ENCODE measurements at places on chromosomes 6 and 20.

GRCh38 chr6:143179901-143180612 is 119.4 kb downstream of the AIG1 start:
- no peak for DNase-seq

- no peak for DNase-seq
Measured at GRCh38 chr20:61785567-61785816, 280.2 kb downstream of the TAF4 start.

GRCh38 chr6:34602318-34603111 is 46.4 kb upstream of the SPDEF start:
- DNase-seq: no peak

DNA sequence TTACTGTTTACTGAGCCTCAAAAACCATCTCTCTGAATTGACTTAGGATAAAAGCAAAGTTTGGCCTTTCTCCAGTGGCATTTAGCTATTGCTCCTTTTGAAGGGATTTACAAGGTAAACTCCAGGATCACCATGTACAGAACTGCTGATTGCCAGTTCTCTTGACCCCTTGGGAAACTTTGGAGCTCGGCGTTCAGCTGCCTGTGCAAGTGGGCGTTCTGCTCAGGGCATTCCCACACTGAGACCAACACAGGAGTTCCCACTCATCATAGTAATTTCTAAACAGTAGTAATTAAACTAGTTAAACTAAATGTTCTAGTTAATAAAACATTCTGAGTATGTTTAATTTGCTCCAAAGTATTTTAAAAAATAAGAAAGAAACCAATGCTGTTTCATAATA is 14.9 kb downstream of the KCNQ5 start:
- no peak for DNase-seq

GRCh38 chr20:56716806-56717205 is 87.7 kb downstream of the TFAP2C start:
- DNase-seq: no peak

DNA sequence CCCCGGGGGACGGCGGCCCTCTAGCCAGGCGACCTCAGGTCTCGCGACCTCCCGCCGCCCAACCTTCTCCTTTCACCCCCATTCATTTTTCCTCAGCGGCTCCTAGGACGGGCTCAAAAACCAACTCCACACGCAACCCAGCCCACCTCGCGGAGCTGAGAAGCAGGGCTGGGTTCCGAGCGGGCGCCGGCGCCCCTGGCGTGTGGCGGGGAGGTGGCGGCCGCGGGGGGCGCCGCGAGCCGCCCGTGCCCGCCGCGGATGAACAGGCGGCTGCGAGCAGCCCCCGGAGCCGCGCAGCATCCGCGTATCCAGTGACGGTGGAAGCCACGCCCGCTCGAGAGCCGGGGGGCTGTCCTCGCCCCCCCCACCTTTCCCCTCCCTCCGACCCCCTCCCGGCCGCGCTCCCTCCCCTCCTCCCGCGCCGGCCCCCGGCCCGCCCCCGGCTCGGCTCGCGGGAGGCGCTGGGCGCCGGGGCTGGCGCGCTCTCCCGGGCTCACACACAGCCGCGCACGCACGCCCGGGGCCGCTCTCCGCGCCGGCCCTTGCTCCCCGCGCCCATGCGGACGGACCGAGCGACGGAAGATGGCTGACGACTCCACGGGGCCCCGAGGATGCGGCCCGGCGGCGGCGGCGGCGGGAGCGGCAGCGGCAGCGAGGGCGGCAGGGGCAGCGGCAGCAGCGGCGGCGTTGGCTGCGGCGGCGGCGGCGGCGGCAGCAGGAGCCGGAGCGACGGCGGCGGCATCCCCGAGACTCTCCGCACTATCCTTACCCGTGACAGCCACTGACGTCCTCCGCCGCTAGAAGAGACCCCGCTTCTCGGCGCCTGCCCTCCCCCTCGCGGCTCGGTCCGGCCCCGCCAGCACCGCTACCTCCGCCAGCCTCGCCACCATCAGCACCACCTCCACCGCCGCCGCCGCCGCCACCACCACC is at the start of gene SOBP:
Gene SOBP, plus strand, starts transcription at position 482 of the 930 bp plus-strand sequence. CDS start 500 bp downstream, outside the sequence.
- peak; percentile 19 for DNase-seq

- DNase-seq: no peak
Measured at GRCh38 chr20:38649275-38649891, 47.8 kb downstream of the ARHGAP40 start.

DNA sequence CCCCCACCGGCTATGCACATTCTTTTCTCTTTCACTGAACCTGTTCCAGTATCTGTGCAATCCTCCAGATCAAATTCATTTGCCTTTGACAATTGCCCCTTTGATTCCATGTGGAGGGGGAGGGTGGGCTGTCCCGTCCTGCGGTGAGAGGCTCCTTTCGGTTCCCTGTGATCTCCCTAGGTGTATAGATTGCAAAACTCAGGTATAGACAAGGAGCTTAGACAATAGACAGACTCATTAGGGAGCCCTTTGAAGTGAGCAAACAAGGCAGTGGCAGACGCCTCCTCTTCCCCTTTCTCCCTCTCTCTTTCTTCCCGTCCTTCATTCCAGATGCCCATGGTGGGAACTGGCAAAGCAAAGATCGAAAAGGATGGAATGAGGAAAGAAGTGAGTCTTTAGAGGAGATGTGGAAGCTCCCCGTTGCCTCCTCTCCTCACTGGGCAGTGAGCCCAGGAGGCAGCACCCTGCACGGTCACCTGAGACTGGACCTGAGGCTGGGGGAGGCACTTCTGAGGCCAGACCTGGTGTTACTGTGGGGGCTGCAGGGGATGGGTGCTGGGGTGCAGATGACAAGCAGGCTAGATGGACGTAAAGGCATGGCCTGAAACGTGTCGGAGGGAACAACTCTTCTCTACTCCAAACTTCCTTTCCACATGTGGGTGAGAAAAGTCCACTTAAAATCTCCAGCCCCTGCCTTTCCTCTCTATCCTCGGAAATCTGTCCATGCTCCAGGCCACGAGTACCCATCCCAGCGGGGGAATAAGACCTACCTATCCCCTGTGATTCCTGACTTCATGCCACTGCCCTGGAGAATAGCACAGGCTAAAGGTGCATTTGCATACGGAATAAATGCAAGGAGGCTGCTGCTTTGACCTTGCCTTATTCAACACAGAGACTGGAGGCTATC is 256.6 kb upstream of the FOXQ1 start:
- DNase-seq: no peak

- no peak for DNase-seq
Measured at GRCh38 chr20:58702161-58702510, 9.5 kb downstream of the NPEPL1 start.

- no peak for DNase-seq
Measured at GRCh38 chr6:149227796-149228195, 89.7 kb upstream of the TAB2 start.

DNA sequence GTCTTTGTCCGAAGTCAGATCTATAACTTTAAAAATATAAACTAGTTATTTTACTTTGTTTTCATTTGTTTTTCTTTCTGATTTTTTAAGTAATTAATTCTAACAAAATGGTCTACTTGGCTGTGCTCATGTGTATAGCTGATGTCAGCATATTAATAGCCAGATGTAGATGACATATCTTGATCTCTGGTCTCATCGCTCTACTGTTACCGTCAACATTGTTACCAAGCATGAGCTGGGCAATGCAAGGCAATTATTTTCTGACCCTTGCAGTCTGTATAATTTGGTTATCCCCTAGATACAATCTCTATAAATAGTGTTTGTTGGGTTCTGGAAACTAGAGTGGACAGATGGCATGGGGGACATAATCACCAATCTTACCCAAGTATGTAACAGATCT is 151.6 kb upstream of the PTPRK start:
- no peak for DNase-seq

- DNase-seq: no peak
Measured at GRCh38 chr20:35271904-35272303, 6.0 kb downstream of the MMP24OS start.

GRCh38 chr20:22815206-22815551 is 219.9 kb upstream of the SSTR4 start:
- no peak for DNase-seq

GRCh38 chr6:351011-351866 is 40.3 kb upstream of the IRF4 start:
- DNase-seq: no peak

DNA sequence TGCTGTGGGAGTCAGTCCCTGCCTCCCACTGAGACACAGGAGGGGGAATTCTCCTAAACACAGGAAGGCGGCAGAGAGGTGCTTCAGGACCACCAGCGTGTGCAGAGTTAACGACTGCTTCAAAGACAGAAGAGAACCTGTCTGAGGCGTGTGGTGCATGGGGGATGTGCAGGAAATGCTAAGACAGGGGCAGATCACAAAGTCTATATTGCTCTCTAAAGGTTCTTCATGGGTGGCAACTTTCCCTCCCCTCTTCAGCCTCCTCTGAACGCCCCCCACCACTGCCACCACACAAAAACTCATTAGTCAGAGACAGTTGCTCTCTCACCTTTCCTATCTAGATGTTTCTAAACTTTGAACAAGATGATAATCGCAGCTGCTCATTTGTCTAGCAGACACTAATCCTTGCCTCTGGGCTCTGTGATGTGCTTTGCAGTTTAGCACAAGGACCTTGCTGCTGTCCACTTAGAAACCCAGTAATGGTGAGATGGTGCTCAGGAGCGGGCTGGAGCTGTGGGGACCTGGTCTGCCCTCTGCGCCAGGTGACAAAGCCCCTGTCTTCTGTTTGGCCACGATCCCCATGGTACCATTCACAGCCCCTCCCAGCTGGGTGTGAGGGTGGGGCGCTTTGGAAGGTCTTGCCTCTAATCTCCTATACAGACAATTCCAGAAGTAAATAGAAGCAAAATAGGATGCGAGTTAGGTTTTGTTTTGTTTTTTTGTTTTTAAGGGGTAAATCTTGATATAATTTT is 219.6 kb downstream of the NRN1 start:
- DNase-seq: no peak

- DNase-seq: no peak
Measured at GRCh38 chr6:80250391-80250997, 144.0 kb downstream of the BCKDHB start.

- DNase-seq: peak; percentile 76
Measured at GRCh38 chr6:39812853-39813533, 20.8 kb downstream of the DAAM2 start.

DNA sequence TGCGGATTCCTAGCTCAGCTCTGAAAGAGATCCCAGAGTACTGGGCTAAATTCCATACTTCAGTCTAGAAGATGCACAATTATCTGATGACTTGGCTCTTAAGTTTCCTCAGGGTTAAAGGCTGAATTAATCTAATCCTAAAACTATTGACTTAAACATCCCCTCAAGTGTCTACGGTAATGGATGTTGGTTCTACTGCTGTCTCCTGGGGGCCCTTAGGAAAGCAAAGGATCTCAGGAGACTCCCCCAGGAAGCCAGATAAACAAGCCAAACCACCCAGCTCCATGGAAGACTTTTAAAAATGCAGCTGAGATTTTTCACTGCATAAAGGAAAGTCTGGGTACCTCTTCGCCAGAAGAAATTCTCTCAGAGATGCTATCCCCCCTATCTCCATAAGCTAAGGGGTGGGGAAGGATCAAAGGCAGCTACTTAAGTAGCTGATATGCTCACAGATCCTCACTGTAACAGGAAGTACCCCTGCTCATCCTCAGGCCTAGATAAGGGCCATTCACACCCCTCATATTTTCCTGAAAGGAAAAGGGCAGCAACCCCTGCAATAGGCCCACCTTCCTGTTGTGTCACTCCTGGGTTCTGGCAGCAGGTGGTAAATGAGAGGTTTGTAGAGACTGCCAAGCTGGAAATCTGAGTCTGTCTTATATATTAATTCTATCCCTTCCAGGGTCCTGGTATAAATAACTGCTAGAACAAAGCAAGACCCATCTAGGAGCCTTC is 9.3 kb downstream of the NDRG3 start:
- DNase-seq: no peak

DNA sequence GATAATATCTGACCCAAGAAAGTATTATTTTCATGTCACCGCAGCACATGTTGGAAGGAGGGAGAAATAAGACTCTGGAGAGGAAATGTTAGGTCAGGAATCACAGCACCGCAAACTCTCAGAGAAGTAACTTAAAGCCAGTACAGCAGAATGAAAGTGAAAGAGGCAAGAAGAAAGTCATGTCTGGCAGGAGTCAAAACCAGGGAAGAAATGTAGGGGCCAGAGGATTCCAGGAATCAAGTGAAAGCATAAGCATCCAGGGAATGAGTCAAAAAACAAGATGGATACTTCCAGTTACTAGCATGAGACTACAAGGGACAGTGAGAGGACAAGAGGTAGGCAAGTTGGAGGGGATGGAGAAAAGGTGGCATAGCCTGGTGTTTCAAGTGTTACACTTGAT is 80.4 kb downstream of the AK9 start:
- peak; percentile 11 for DNase-seq

- no peak for DNase-seq
Measured at GRCh38 chr6:109743739-109744138, 52.6 kb downstream of the FIG4 start.

GRCh38 chr6:17589406-17590096 is 10.6 kb upstream of the FAM8A1 start:
- DNase-seq: no peak

DNA sequence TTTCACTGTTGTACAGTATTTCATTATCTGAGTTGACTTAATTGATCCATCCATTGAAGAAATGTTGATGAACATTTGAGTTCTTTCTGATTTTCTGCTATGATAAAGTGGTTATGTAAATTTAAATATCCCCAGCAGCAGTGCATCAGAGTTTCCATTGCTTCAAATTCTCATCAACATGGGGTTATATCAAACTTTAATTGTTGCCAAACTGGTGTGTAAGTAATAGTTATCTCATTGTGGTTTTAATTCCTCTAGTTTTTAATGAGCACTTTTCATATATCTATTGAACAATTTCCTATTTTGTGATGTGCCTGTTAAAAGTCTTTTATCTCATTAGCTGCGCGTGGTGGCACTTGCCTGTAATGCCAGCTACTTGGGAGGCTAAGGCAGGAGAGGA is 18.1 kb downstream of the ZNFX1 start:
- no peak for DNase-seq

- DNase-seq: no peak
Measured at GRCh38 chr6:127202676-127203075, 64.0 kb upstream of the RNF146 start.

GRCh38 chr6:69763763-69764162 is 33.0 kb downstream of the LMBRD1 start:
- DNase-seq: no peak

DNA sequence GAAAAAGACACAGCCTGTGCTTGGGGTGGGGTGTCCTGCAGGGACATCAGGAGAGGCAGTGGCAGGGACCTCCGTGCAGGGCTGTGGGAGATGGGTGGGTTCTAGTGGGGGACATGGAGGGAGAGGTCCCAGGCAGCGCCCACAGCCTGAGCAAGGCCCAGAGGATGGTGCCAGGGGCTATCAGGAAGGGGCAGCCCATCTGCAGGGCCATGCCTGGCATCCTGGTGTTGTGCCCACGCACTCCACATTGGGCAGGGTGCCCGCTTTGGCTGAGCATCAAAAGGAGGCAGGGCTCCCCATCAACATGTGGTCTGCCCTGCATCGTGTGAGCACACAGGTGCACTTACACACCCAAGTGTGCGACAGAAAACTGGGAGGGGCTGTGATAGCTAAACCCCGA is 184.3 kb upstream of the SNX9 start:
- no peak for DNase-seq

GRCh38 chr6:160455541-160456213 is 107.5 kb downstream of the SLC22A3 start:
- peak; percentile 8 for DNase-seq

- DNase-seq: no peak
Measured at GRCh38 chr6:137830511-137830911, 36.5 kb upstream of the TNFAIP3 start.
